Stimulated activated CD4-positive, alpha-beta T cell treated with anti-CD3 and anti-CD28 coated beads, TNF-alpha, amount 100 ng/mL, for 4 hours (primary cell): ENCODE measurements at places on chromosomes 7 and 10.

- DNase-seq, result no peak
Observed at GRCh38 chr10:43878386-43878785, 229.7 kb upstream of the ZNF32 start.

DNA sequence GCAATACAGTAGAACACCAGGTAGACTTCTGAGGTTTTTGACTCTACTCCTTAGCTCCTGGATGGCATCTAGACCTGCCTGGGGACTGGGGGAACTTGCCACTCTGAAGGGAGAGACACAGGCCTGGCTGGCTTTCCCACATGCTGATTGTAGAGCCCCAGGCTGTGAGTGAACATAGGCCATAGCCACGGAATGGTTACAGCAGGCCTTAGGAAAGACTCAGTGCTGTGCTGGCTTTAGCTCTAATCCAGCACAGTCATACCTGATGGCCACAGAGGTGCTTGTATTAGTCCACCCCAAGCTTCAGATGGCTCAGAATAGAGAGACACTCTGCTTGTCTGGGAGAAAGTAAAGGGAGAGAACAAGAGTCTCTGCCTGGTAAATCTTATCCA lies 35.0 kb upstream of the ARHGAP12 start:
- DNase-seq, result no peak

DNA sequence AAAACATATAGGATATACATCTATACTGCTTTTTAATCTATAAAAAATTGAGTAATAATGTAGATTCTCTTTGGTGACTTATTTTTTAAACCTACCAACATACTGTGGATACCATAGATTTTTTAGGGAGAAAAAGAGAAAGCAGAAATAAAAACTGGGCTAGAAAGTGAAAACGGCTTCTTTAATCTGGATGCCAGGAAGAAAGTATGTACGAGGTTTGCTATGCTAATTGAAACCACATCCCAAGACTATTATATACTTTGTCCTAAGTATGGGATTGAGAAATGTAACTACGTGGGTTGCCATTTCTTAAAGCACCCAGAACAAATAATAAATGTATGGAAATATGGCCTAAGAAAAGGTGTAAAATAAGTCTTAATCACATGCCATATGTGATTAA lies 129.0 kb upstream of the NFE2L3 start:
- no peak for DNase-seq

DNA sequence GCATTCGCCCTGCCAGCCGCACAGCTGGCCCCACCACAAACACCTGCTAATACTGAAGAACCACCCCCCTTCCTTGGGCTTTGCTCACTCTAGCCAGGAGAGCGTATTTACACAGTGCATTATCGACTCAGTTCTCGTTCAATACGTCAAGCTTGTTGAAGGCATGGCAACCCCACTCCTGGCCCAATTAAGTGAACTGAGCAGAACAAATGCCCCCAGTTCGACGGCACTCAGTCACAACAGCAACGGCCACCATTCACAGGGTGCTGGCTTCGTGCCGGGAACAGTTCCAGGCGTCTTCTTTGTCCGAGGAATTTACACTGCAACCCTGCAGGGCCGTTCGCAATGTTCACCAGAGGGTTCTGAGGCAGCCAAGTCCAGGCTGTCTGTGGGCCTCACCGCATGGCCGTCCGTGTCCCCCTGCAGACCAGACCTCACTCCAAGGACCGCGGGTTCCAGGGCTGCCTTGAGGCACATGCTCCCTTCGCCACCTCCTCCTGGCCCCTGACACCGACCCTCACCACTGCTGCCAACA lies 175.3 kb downstream of the DIP2C start:
- DNase-seq, result no peak

- DNase-seq, result no peak
Observed at GRCh38 chr10:77251297-77252013, 386.2 kb downstream of the KCNMA1 start.

DNA sequence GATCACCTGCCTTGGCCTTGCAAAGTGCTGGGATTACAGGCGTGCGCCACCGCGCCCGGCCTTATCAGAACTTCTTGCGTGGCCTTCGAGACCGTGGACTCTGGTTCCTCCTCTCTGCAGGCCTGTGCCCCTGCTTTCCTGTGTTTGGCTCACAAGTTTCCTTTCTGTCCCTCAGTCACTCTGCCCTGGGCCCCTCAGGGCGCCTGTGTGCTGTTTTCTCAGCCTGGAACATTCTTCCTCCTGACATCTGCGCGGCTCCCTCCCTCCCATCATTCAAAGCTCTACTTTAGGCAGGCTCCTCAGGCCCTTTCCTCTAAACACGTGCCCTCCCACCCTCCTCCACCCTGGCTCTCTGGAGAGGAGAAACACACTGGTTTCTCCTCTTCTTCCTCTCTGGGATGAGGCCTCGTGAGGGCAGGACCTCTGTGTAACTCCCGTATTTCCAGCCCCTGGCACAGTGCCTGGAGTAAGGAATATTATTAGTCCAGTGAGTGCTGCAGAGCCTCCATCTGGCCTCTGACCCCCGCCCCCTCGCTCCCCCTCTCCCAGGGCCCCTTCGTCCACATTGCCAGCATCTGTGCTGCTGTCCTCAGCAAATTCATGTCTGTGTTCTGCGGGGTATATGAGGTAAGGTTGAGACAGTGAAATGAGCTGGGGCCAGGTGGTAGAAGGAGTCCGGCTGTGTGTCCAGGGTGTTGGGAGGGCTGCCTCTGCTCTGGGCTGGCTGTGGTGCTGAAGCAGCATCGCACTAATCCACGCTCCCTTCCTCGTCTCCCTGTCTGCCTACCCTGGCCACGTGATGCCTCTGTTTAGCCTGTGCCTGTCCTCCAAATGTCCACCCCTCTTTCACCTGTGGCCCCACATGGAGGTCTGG lies 7.1 kb downstream of the CLCN1 start:
- DNase-seq, result no peak

- DNase-seq, result no peak
Observed at GRCh38 chr7:20238754-20239324, 21.7 kb upstream of the MACC1 start.

GRCh38 chr10:78574547-78574946 lies 494.2 kb upstream of the ZMIZ1 start:
- no peak for DNase-seq
